ENCODE measurements at places on chromosomes 4 and X.

- no peak for DNase-seq
Measured at GRCh38 chr4:187380181-187380581, 615.4 kb upstream of the ZFP42 start.

- peak; percentile 1 for DNase-seq
Measured at GRCh38 chr4:29151584-29151983, 1568.6 kb upstream of the PCDH7 start.

DNA sequence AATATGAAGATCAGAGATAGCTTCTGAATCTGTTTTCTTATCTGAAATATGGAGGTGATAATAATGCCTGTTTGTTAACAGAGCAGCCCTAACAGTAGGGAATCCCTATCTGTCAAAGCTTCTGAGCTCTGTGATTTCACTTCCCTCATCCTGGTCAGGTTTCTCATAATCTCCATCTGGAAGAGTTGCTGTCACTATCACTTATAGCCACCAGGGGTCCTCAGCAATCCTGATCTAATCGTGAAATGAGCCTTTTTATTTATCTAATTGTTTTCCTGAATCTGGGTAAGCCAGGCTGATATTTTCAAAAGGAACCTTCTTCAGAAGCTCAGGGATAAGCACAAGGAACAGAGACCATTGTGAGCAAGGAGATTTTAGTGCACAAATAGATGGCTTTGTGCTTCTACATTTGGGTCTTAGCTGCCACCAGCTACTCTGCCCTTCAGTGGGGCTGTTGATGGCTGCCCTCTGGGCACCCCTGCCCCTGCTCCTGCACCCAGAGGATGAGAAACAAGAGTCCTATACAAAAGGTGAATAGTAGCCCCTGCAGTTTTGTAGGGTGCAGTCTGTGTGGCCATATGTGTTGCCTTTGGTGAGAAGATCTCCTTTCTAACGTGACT is 196.4 kb upstream of the RADX start:
- DNase-seq = no peak

- DNase-seq = no peak
Measured at GRCh38 chr4:94571715-94572114, 120.0 kb downstream of the PDLIM5 start.

DNA sequence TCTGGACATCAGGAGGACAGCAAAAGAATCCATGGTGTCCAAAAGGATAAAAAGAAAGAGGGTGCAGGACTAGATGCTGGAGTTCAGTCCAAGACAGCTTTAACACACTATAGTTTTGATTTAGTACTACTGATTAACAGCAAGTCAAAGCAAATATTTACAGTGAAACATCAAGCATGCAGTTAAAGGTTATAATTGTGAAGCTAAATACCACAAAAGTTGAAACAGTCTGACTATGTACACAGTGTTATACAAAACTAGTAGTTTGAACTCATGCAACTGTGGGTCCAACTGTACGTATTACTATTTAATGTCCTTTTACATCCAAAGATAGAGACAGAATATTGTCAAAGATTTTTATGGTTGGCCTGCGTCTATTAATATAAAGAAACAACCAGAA is 57.6 kb downstream of the CHIC2 start:
- no peak for DNase-seq

GRCh38 chrX:51568586-51568985 is 50.1 kb downstream of the CENPVL3 start:
- peak; percentile 1 for DNase-seq

DNA sequence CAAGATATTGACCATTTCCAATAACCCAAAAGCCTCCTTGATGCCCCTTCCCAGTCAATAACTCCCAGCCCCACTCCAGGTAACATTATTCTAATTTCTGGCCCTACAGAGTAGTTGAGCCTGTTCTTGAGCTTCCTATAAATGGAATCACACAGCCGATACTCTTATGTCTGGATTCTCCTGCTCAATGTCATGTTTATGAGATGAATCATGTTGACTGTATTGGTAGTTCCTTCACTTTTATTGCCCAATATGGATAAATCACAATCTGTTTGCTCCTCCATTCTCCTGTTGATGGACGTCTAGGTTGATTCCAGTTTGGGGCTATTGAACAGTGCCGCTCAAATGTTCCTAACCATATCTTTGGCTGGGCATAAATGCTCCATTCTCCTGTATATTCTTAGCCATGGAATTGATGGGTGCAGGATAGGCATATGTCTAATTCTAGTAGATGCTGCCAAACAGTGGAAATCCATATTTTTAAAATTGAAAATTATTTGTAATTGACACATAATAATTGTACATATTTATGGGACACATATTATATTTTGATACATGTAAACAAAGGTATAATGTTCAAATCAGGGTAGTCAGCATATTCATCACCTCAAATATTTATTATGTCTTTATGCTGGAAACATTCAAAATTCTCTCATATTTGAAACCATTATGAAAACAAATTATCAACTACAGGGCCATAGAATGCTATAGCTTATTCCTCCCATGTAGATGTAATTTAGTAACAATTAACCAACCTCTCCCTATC is 40.5 kb upstream of the SLC2A9 start:
- peak; percentile 15 for DNase-seq

GRCh38 chrX:70479922-70480659 is 35.5 kb downstream of the DLG3 start:
- DNase-seq = no peak

GRCh38 chr4:140556372-140557085 is 12.2 kb downstream of the UCP1 start:
- DNase-seq = no peak

DNA sequence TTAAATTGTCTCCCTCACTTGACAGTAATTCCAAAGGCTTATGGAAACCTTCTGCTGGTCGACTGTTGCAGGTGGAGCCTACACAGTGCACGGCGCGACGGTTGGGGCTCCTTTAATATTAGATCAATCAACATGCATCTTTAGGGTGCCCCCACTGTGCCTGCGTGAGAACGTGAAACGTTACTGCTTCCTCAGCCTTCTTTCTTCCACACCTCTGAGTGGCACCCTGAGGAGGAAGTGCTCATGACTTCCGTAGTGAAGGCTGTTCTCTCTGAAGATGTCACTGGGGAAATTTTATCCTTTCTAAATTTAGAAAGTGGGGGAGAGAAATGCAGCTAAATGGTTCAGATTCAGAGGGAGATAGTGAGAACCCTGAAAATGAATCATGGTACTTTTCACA is 184.0 kb upstream of the ZFP42 start:
- DNase-seq = no peak

DNA sequence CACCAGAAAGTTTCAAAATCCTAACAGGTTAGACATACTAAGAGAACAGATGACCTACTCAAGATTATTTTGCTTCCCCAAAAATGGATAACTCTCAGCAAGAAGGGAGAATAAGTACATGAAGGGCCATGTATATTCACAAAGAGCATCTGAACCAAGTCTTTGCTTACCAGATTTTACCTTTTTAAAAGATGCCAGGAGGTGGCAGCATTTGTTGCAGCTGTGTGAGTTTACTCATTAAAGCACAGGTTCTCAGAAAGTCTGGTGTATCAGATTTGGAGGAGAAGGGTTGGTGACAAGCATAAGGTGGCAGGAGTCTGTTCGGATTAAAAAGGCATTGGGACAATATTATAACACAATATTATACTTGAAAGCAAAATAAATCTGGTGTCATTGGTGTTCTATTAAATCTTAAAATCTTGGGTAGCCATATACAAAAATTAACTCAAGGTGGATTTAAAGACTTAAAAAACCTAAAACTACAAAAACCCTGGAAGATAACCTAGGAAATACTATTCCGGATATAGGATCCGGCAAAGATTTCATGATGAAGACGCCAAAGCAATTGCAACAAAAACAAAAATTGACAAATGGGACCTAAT is 51.3 kb upstream of the NFKB1 start:
- peak; percentile 37 for DNase-seq

DNA sequence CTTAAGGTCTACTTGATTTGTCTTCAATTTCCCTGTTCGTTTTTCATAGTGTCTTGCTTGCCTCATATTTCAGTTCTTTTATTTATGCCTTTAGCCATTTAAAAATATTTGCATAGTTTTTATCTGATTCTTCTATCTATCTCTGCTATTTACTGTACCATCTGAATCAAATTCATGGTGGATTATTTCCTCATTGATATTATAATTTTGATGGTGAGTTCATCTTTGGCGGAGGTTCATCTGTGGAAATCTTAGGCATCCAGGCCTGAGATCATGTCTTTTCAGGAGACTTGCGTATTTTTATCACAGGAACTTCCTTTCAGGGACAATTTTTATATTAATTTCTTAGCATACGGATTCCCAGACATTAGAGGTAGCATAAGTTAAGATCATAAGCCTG is 275.2 kb downstream of the STPG2 start:
- no peak for DNase-seq

DNA sequence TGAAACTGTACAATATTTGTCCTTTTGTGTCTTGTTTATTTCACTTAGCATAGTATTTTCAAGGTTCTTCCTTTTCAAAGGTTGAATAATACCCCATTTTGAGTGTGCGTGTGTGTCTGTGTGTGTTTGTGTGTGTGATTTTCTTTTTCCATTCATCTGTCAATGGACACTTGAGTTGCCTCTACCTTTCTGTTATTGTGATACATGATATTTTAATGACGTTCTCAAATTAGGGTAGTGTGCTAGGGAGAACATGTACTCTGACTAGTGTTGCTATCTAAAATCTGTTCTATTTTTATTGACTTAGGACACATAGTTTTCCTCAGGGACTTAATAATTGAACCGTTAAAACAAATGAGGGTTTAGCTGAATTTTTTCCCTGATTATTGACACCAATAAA is 9.9 kb downstream of the MMRN1 start:
- no peak for DNase-seq

DNA sequence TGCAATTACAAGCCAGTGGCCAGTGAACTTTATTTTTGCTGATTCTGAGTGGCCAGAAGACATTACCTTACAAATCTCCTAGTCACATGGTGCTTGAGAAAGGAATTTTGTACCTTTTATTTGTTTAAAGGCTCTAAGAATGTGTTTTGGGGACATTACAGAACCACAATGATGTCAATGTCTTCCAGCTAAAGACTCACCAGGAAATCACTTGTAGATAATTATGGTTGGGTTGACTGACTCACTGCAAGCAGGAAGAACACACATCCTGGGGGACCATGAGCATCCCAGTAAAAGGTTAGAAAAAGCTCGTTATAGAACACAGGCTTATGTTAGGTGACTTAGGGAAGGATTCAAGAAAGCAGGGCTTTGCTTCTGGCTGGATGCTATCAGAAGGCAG is 119.4 kb upstream of the FAM9B start:
- no peak for DNase-seq

GRCh38 chrX:30982467-30982866 is 89.4 kb downstream of the FTHL17 start:
- DNase-seq = no peak

- DNase-seq = no peak
Measured at GRCh38 chr4:102610007-102610406, 108.8 kb downstream of the NFKB1 start.

DNA sequence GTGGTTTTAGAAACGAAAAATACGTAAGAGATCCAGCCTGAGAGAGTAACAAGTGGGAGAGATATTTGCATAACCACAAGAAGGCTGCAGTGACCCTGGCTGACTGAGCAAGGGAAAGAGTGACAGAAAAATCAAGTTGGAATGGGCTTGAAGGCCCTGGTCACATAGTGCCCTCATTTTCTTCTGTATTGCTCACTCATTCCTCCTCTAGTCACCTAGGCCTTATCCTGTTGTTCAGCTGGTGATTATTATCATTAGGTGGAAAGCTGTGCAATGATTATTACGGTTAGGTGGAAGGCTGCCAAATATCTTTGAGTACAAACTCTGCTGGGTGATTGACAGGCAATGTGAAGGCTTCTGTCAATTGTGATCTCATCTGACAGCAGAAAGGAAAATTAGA is 2384.1 kb downstream of the PCDH7 start:
- no peak for DNase-seq

GRCh38 chr4:143586080-143586479 is 72.6 kb downstream of the SMARCA5 start:
- DNase-seq = peak; percentile 4

DNA sequence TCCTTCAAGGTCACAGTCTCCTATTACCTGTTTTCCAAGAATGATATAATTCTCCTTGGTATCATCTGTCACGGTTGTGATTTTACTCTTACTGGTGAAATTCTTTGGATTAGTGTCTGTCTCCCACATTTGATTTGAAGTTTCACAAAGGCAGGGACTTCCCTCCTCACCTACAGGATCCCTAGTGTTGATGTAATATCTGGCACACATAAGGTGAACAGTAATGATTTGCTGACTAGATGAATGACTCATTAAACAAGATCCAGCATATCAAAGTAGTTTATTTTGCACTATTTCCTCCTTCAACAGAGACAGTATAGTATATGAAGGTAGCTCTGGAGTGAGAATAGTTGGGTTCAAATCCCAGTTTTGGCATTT is 135.3 kb upstream of the IL1RAPL2 start:
- DNase-seq = no peak
